Left hindlimb (tissue), 1 donor: ENCODE measurements at places on chromosomes 12 and 14.

DNA sequence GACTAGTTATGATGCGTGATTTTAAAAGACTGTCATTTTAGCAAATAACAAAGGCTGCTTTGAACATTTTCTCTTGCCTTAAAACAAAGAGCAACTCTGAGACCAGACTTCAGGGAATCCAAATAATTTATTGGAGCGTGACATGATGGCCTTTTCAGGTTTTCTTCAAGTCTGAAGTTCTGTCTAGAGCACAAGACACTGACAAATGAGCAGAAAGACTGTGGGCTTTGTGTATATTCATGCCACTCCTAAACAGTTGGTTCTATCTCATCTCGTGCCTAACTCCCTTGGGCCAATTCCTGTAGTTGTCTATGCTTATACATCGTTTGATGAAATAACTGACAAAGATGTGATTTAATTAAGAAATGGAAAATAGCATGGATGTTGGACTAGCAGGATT is 47.5 kb downstream of the IFT81 start:
- DNase-seq = no peak

- no peak for DNase-seq
These were observed 55.4 kb upstream of the FUT8 start for GRCh38 chr14:65357113-65357512.

DNA sequence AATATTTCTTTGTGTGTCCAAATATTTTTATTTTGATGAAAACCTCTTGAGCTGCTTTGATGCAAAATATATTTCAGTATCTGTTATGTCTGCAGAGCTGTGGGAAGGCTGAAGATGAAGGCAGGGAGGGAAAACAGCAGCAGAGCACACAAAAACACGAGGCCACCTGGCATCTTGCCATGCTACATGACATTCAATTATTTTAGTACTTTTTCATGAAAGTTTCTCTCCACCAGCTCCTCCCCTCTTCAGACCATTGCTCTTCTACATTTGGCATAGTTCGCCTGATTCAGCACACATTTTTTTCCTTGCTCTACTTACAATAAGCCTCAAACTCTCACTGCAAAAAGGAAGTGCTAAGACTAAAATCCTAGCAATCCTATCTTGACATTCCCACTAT is 4.6 kb upstream of the ALX1 start:
- no peak for DNase-seq

DNA sequence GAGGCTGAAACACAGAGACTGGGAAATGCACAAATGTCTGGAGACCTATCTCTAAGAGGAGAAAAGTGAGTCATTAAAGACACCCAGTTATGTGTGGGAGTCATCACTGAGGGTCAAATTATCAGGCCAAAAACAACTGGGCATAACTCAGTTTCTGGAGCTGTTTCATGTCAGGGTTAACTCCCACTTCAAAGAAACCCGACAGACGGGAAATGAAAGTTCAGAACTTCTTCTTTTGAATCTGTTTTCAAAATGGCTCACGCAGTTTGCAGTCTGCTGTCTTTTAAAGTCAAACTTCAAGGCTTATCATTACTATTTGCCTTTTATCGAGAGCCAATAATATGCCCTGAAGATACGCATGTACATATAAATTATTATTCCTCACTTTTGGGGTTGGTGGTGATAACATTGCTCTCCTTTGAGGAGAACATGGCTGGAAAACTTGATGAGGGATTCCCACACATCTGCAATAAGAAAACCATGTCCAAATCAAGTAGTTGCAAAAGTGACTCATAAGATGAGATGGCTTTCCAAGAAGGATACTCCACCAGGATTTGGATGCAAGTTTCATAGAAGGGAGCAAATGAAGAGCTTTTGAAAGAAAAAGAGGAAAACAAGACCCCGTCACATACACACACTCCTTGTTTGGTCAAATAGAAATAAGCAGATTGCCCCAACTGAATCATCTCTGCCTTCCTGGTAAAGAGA is 341.4 kb downstream of the ADAMTS20 start:
- DNase-seq = no peak

- peak; percentile 46 for DNase-seq
These were observed 75.0 kb downstream of the TGFB3 start for GRCh38 chr14:75906680-75907280.

- peak; percentile 67 for DNase-seq
These were observed 398.6 kb downstream of the ZFP36L1 start for GRCh38 chr14:68394118-68394763.

DNA sequence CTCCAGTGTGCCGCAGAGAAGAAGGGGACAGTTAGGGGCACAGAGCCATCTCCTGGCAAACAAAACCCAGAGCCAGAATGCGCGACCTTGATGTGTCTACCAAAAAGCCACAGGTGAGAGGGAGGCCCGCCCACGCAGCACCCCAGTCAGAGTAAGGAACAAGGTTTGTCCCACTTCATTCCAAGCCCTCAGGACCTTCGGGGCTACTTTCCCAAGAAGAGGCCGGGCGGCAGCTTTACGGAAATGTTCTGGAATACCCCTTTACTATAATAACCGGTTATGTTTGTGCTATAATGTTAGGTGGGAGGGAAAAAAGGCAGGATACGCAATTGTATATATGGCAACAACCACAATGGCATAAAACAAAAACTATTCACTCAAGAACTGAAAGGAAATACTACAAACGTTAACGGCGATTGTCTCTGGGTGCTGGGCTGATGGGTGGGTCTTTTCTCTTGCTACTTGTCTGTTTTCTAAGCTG is 12.3 kb downstream of the CCDC88C start:
- DNase-seq = no peak

GRCh38 chr12:97323154-97323553 is 139.4 kb upstream of the RMST start:
- DNase-seq = no peak

DNA sequence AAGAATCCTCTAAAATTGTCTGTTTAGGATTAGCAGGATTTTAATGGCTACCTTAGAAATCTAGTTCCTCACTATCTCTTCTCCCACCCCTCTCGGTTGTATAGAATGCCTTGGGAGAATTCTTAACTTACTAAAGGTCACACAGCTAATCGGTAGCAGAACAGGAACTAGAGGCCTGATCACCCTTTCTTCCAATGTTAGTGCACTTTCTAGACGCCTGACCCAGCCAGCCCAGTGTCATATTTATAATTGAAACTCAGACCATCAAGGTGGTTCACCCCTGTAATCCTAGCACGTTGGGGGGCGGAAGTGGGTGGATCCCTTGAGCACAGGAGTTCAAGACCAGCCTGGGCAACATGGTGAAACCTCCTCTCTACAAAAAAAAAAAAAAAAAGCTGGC is 1.7 kb downstream of the TIGAR start:
- DNase-seq = no peak

DNA sequence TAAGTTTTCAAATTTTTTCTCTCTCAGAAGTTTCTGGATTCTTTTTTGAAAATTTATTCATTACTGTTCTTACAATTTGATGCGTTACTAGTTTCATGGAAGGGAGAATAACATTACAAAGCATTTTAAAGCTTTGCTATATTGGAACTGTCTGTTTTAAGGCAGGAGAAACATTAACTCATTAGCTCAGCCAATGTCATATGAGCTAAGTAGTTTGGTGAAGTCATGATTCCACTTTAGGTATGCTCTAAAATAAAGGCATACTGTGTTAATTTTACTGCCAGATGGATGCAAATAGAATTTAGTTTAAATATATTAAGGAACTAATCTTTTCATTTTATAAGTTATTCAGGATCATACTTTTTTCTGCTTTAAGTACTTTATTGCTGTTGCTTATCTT is 46.0 kb downstream of the ARID2 start:
- DNase-seq = no peak

DNA sequence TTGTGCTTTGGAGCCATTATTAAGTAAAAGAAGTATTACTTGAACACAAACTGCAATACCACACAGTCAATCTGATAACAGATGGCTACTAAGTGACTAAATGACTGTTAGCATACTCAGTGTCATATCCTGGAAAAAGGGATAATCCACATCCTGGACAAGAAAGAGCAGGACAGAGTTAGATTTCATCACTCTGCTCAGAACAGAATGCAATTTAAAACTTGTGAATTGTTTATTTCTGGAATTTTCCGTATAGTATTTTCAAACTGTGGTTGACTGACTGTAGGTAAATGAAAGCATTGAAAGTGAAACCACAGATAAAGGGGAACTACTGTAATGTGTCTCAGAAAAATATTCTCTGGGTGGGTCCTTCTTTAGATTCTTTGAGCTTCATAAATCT is 458.8 kb downstream of the TMEM117 start:
- no peak for DNase-seq

GRCh38 chr12:75905922-75906321 is 125.7 kb downstream of the PHLDA1 start:
- DNase-seq = no peak

DNA sequence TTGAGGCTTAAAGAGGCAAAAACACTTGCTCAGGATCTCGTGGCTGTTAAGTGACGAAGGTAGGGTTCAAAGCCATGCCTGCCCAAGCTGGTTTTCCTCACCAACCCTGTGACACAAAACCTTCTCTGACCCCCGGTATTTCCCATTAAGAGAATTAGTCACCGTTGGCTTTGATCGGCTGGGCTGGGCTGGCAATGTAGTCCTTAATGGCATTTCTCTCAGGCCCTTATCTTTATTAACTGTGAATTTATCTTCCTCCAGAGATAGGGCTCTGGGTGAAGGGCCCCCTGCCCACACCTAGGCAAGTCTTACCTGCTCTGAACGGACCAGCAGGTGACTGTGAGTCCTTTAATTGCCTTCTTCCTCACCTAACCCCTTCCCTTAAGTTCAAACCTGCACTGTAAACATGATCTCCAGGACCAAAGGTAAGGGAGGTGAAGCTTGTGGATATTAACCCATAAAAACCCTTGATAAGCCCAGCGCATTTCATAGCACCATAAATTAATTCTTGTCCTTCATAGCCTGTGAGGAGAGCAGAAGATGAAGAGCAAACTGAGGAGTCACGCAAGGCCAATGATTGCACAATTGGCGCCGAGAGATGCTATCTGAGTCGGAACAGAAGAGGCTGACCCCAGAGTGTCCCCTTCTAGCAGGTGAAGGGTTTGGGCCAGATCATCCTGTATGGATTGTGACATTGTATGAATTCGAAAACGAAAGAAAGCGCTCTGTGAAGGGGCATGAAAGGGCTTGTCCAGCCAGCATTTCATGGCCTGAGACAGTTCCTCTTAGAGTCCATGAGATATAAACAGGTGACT is 790.8 kb upstream of the TBX3 start:
- DNase-seq = no peak

- no peak for DNase-seq
These were observed 95.8 kb upstream of the ATXN7L3B start for GRCh38 chr12:74441872-74442271.

- peak; percentile 72 for DNase-seq
These were observed 8.3 kb downstream of the COL2A1 start for GRCh38 chr12:47995981-47996401.

DNA sequence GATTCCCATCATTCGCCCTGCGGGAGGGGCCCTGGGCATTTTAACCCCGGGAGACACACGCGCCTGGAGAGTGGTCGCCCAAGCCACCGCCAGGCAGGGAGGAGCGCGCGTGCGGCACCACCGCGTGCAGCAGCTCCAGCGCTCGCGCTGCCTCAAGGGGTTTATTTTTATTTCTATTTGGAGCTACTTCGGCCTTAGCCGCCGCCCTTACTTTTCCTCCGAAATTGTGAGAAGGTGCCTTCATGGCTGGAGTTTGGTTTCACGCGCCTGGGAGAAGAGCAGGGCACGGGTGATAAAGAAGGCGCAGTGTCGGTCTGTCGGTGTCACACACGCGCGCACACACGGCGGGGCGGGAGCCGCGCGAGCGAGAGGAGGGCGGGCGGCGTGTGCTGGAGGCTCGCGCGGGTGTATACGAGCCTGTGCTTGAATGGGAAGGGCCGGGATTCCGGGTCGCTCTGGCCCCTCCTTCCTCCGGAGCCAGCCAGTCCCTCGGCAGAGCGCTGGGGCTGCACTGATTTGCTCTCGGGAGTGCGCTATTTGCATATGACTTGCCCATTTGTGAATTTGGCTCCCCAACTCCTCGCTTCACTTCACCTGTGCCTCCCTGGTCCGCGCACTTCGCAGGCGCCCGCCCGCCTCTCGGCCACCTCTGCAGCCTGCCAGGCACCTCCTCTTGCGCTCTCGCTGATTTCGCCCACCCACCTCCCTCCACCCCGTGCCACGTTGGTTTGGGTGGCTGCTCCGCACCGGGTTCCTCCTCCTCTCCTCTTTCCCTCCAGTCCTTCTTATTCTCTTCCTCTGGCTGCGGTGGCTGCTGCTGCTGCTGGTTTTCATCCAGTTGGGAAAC is 932.3 kb downstream of the DIO2 start:
- peak; percentile 83 for DNase-seq

DNA sequence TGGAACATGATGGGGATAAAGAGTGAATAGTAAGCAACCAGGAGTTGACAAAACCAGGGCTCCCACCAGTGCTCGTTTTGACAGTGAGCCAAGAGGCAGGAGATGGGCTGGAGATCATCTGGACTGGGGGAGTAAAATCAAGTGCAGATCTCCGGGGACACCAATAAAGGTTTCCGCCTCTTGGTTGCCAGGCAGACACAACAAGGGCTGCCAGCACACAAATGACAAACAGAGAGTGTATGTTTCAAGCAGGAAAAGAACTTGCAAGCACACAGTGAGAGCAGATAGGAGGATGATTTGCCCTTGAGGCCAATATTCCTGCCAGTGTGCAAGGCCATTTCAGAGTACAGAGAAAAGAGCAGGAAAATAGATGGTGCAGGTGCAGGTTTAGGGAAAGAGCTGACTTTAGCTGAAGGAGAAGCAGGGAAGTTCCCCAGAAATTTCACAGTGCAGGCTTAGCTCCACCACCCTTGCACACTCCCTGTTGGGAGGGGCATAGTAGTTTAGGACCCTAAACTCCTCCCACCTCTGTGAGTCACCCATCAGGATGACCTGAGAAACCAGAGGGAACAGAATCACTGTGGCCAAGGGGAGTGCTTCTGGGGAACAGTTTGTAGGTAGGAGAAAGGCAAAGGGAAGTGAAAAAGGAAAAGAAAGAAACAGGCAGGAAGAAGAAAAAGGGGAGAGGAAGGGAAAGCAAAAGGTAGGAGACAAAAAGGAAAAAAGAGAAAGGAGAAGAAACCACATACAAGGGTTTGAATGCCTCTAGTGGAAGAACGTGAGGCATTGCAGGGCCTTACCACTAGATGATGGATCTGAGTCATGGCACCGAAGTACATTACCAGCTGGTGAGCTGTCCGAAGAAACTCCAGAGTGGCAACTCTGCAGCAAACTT is 404.4 kb downstream of the SLC6A15 start:
- DNase-seq = peak; percentile 74
